Body of pancreas (tissue), 4 donors: ENCODE measurements at places on chromosomes 5 and 9. TPM values are rescaled to one million over a fixed set of nuclear protein-coding genes. Genes with fewer than 3 reads are reported as not detected.

Gene FXN
- total RNA-seq = 6.9 TPM

Gene FBLL1
- 1.3 TPM for total RNA-seq

Gene NR4A3
- total RNA-seq = 8.9 TPM

Gene PCDHA9
- 1.3 TPM for total RNA-seq

Gene TGFBI
- 23.9 TPM for total RNA-seq

Gene EQTN
- total RNA-seq = not detected

Gene TPRN
- total RNA-seq = 91.3 TPM

Gene ETF1
- 36.6 TPM for total RNA-seq

Gene NRARP
- total RNA-seq = 18.4 TPM

Gene PTPN3
- 19.5 TPM for total RNA-seq

Gene CCDC171
- 2.3 TPM for total RNA-seq

Gene SPATA31E1
- not detected for total RNA-seq

Gene ANKRD31
- total RNA-seq = 0.78 TPM

Gene PCDHGC4
- total RNA-seq = 2.0 TPM

Gene N4BP3
- 0.52 TPM for total RNA-seq

Gene MAP1B
- 69.9 TPM for total RNA-seq

Gene VCAN
- total RNA-seq = 19.4 TPM

Gene GLDC
- total RNA-seq = not detected

Gene PCDHGA5
- 6.0 TPM for total RNA-seq

Gene KCTD16
- 3.4 TPM for total RNA-seq

Gene GFPT2
- 3.9 TPM for total RNA-seq

Gene C5orf34
- 1.3 TPM for total RNA-seq

Gene LRRC19
- 0.78 TPM for total RNA-seq

Gene FABP6
- total RNA-seq = not detected

Gene CDHR2
- total RNA-seq = 1.3 TPM

Gene INSL6
- not detected for total RNA-seq

Gene FOXD4L4
- 0.52 TPM for total RNA-seq

Gene ARSK
- 6.2 TPM for total RNA-seq

Gene LAMC3
- 3.9 TPM for total RNA-seq

Gene EFNA5
- 1.3 TPM for total RNA-seq

Gene SLC45A2
- not detected for total RNA-seq

Gene GTF2H2
- 21.3 TPM for total RNA-seq

Gene SHROOM1
- 19.5 TPM for total RNA-seq

Gene GPX8
- total RNA-seq = 6.7 TPM

Gene RBM27
- total RNA-seq = 8.6 TPM

Gene SPATA31A3
- total RNA-seq = not detected

Gene AMBP
- 53.4 TPM for total RNA-seq

Gene SPATA9
- total RNA-seq = not detected

Gene PRKACG
- not detected for total RNA-seq

Gene LHFPL2
- total RNA-seq = 18.7 TPM

Gene MYMK
- not detected for total RNA-seq

Gene CDH6
- total RNA-seq = 0.78 TPM

Gene ASS1
- total RNA-seq = 31.6 TPM
